Activated naive CD4-positive, alpha-beta T cell treated with Interleukin-2 at 50 U/mL for 16 hours (primary cell): ENCODE measurements at places on chromosomes 1 and 21.

GRCh38 chr1:4627353-4627752 lies 27.1 kb upstream of the AJAP1 start:
- DNase-seq: no peak

DNA sequence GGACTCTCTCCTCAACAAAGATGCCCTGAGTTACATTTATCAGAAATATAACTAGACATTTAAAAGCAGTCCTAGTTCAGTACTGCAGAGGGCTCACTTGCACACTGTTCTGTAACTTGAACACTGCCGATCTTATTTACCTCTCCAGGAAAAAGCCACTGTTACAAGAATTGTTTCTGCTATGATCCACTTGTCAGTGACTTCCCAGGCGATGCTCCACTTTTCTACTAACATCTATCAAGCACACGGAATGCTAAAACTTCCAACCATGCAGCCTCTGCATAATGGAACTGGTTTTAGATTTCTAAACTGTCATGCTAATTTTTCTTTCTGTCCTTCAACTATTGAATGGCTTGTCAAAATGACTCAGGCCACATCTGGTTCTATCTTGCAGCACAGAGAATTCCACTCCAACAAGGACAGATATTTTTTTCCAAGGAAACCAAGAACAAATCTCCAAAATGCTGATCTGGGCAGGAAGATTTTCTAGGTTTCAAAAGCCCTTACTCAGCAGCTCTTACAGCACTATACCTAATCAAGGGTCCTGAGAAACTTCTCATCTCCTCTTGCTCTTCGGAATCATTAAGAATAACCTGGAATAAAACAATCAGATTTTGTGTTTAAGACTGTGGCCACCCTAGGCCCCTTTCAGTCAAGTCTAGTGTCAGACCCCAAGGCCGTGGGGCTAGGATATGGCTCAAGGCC lies 9.9 kb downstream of the SEC16B start:
- no peak for DNase-seq

- peak; percentile 38 for DNase-seq
Observed at GRCh38 chr1:229557913-229558414, 543 bp downstream of the ABCB10 start.

- no peak for DNase-seq
Observed at GRCh38 chr1:32494711-32495337, 30.0 kb downstream of the ZBTB8B start.

GRCh38 chr1:243312952-243313634 lies 57.3 kb downstream of the SDCCAG8 start:
- no peak for DNase-seq

DNA sequence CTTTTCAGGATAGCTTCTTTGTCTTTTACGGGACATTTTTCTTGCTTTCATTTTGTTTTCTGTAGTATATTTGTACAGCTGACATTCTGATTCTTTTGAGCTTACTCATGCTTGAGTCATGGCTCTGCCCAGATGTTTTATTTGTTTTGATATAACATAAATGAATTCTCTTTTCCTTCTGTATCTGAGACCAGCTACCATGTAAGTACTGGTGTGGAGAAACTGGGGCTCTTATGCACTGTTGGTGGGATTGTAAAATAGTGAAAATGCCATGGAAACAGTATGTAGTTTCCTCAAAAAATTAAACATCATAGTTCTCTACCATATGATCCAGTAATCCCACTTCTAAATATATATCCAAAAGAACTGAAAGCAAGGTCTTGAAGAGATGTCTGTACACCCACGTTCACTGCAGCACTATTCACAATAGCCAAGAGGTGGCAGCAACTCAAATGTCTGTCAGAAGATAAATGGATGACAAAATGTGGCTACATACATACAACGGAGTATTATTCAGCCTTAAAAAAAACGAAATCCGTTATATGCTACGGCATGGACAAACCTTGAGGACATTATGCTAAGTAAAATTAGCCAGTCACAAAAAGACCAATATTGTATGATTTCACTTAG lies 61.4 kb downstream of the EIF2B3 start:
- no peak for DNase-seq

DNA sequence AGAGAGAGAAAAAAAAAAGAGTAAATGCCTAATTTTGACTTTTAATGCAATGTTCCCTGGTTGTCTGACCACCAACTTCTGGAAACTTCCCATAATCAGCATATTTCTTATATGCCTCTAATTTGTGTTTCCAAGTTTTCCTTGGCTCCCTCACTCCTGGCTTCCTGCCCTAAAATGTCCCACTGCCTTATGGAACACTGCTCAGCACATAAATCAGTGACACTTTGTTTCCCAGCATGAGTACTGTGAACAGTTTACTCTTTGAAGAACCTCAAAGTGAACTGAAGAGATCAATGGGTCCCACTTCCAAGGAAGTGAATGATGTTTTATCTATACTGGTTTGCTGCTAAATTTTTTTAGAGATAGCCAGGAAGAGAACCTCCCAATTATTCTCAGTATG lies 271.3 kb upstream of the PRMT6 start:
- no peak for DNase-seq

- no peak for DNase-seq
Observed at GRCh38 chr1:174247472-174247871, 88.2 kb downstream of the RABGAP1L start.

GRCh38 chr1:180267211-180267561 lies 37.1 kb downstream of the LHX4 start:
- DNase-seq: no peak

DNA sequence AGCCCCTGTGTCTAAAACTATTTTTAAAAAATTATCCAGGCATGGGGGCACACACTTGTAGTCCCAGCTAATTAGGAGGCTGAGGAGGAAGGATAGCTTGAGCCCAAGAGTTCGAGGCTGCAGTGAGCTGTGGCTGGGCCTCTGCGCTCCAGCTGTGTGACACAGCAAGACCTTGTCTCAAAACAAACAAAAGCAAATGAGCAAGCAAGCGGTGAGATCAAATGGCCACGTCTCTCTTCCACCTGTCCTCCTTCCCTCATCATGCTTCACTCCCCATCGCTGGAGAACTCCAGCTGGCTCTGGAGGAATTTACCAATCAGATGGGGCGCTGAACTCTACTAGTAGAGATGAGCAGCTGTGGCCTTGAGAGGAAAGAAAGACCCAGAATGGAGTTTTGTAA lies 14.0 kb upstream of the REN start:
- DNase-seq: no peak

- no peak for DNase-seq
Observed at GRCh38 chr21:46214478-46215340, 13.9 kb downstream of the LSS start.
